ENCODE measurements at places on chromosomes 1 and 21. TPM values are rescaled to one million over a fixed set of nuclear protein-coding genes. Genes with fewer than 3 reads are reported as not detected.

DNA sequence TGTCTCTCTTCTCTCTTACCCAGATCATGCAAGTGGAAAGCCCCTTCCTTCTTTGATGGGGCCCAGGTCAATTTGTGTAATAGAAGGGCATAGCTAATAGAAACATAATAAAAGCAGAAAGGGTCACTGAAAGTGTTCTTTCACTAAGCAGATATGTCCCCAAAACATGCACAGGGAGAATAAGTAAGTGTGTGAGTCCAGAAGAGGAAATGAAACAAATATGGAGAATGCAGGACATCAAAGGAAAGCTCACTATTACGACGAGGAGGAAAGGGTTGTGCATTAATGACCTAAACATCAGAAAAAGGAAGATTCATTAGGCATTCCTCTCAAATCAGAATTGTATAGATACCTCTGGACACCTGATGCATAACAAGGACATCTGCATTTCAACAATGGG is 81.4 kb upstream of the SMYD2 start:
- no peak for DNase-seq

- DNase-seq, result no peak
Observed at GRCh38 chr1:90510143-90510542, 207.0 kb downstream of the BARHL2 start.

DNA sequence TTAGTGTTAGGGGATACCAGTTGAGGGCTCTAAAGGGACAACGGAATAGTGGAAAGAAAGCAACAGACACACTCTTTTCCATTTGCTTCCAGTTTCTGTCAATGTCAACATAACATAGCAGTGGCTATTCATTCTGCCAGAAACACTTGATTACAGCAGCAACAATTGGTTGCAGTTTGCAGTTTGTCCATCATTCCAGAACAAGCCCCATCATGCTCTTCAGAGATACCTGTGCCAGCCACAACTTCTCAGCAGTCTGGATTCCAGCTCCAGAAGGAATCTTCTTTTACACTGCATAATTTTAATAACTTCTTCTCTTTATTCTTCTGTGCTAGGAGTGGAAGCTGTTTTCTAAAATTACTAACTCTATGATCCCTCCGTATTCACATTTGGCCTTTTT is 1521.4 kb downstream of the PLA2G4A start:
- no peak for DNase-seq

The KCNAB2 gene
- total RNA-seq, result 296 TPM

Data from dorsolateral prefrontal cortex (tissue), 122 donors.